ENCODE measurements at places on chromosomes 7 and 10.

GRCh38 chr7:120442838-120443237, 169.9 kb downstream of the KCND2 start:
- DNase-seq: no peak

DNA sequence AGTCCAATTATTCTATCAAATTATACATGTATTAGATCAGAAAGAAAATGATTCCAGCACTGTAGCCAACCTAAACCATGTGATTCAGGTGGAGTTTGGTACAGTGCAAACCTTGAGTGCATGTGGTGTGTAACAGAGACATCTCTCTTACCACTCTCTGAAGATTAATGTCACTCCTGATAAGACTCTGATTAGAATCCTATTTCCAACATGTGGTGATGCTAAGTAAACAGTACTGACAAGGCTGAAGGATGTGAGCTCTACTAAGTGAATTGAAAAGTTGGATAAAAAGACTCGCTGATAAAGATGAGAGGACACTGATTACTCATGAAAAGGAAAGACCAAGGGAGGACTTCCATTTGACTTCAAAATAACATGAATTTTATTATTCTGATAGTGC, 232.0 kb downstream of the SDK1 start:
- no peak for DNase-seq

- DNase-seq: no peak
Observed at GRCh38 chr10:19580691-19581090, 235.5 kb upstream of the PLXDC2 start.

GRCh38 chr10:110356628-110357245, 52.0 kb upstream of the SMNDC1 start:
- DNase-seq: no peak

DNA sequence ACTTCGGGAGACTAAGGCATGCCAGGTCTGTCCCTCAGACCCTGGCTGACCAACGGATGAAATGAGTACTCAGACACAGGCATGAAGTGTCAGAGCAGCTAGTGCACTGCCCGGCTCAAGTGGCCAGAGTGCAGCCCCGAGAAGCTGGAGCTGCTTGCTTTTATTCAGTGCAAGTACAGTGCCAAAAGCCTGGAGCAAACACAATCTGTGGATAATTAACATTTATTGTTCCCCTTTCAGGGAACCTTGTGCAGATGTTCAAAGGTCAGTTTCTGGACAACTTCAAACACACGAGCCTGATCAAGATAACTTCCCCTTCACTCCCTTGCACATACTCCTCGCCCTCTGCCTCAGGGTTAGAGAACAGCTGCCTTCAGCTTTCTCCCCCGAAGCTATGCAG, 7.9 kb upstream of the ATE1 start:
- DNase-seq: no peak

- no peak for DNase-seq
Observed at GRCh38 chr10:98321186-98321780, 53.3 kb upstream of the LOXL4 start.

GRCh38 chr10:94363251-94363565, 469 bp upstream of the NOC3L start:
- no peak for DNase-seq

DNA sequence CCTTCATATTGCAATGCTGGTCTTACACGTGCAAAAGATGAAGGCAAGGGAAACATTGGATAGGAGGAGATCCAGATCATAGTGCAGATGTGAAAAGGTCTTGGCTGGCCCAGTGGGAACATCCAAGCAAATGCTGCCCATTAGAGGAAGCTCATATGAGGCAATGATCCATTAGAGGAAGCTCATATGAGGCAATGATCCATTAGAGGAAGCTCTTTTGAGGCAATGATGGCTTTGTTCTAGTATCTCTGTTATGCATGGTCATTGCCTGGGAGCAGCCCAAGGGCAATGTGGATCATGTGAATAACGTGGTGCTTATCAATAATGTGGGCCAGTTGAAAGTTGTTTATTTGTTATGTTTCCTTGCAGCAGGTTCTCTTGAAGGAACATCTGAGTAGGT, 37.8 kb downstream of the STEAP4 start:
- DNase-seq: no peak

Measured in stimulated activated CD4-positive, alpha-beta T cell treated with anti-CD3 and anti-CD28 coated beads, Interleukin-1b, Interleukin-23, amount 100 ng/mL, for 1 hour (primary cell).